Karpas-422 (cell line): ENCODE measurements at places on chromosomes 1 and 21. TPM values are rescaled to one million over a fixed set of nuclear protein-coding genes. Genes with fewer than 3 reads are reported as not detected.

GRCh38 chr1:74334147-74334546 lies 99.0 kb downstream of the TNNI3K start:
- H3K4me3 ChIP-seq = no peak overlapping the region
- no peak overlapping the region for H3K27ac ChIP-seq
- DNase-seq = no peak
- no peaks in the 10 kb centered on the region for H3K36me3 ChIP-seq
- H3K4me1 ChIP-seq = no peaks in the 10 kb centered on the region
- no peaks in the 10 kb centered on the region for H3K27me3 ChIP-seq

DNA sequence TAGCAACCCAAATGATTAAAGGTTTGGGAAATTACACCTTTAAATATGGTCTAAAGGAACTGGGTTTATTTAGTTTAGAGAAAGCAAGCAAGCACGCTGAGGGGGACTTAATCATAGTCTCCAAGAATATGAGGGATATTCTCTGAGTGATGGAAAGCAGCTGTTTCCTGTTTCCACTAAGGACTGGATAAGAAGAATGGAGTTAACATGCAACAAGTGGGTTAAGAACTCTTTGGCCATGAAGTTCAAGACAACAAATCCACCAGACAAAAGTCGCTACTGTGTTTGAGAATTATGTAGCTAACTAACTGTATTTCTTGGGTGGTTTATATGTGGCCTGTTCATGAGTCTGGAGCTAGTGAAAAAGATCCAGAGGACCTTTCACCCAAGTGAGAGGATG lies 85.7 kb downstream of the TGFB2 start:
- no peaks in the 10 kb centered on the region for H3K27me3 ChIP-seq
- no peak for DNase-seq
- no peaks in the 10 kb centered on the region for H3K36me3 ChIP-seq
- no peaks in the 10 kb centered on the region for H3K4me1 ChIP-seq

DNA sequence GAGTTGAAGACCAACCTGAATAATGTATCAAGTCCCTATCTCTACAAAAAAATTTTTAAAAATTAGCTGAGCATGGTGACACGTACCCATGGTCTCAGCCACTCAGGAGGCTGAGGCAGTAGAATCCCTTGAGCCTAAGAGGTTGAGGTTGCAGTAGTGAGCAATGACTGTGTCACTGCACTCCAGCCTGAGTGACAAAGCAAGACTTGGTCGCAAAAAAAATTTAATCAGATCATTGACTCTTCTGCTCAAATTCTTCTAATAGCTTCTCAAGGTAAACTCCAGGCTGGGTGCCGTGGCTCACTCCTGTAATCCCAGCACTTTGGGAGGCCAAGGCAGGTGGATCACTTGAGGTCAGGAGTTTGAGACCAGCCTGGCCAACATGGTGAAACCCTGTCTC lies 85.9 kb upstream of the PUM1 start:
- H3K27ac ChIP-seq = no peak overlapping the region
- no peaks in the 10 kb centered on the region for H3K36me3 ChIP-seq
- H3K4me1 ChIP-seq = peaks cover 21% of the 10 kb centered on the region
- DNase-seq = no peak
- no peak overlapping the region for H3K4me3 ChIP-seq

GRCh38 chr1:15685820-15686219 lies 1.7 kb downstream of the PLEKHM2 start:
- no peaks in the 10 kb centered on the region for H3K27me3 ChIP-seq
- peaks cover 37% of the 10 kb centered on the region for H3K4me1 ChIP-seq
- H3K36me3 ChIP-seq = no peaks in the 10 kb centered on the region
- no peak for DNase-seq
- H3K4me3 ChIP-seq = peak overlapping the region; percentile 98; the same call in 1 of the 2 replicates

- H3K4me3 ChIP-seq = no peak overlapping the region
- peak; percentile 63 for DNase-seq
- peaks cover 21% of the 10 kb centered on the region for H3K4me1 ChIP-seq
Measured at GRCh38 chr1:182718311-182718710, 33.9 kb upstream of the RGS8 start.

GRCh38 chr1:4768553-4768952 lies 114.1 kb downstream of the AJAP1 start:
- no peaks in the 10 kb centered on the region for H3K27me3 ChIP-seq
- H3K27ac ChIP-seq = no peak overlapping the region
- H3K36me3 ChIP-seq = no peaks in the 10 kb centered on the region
- H3K4me3 ChIP-seq = no peak overlapping the region
- H3K4me1 ChIP-seq = no peaks in the 10 kb centered on the region
- peak; percentile 47 for DNase-seq

GRCh38 chr1:204254031-204254661 lies 40.4 kb upstream of the GOLT1A start:
- H3K27ac ChIP-seq = no peak overlapping the region
- no peaks in the 10 kb centered on the region for H3K36me3 ChIP-seq
- H3K27me3 ChIP-seq = no peaks in the 10 kb centered on the region

SLC2A5 gene
- 0.07 and 0.22 TPM in 2 replicates for total RNA-seq

CELA2B gene
- not detected in 2 replicates for total RNA-seq

CD244 gene
- not detected in 2 replicates for total RNA-seq
